ENCODE measurements at places on chromosomes 3 and 15.
A peak's percentile ranks its signal among the peaks of the same experiment; 100 is the strongest.

DNA sequence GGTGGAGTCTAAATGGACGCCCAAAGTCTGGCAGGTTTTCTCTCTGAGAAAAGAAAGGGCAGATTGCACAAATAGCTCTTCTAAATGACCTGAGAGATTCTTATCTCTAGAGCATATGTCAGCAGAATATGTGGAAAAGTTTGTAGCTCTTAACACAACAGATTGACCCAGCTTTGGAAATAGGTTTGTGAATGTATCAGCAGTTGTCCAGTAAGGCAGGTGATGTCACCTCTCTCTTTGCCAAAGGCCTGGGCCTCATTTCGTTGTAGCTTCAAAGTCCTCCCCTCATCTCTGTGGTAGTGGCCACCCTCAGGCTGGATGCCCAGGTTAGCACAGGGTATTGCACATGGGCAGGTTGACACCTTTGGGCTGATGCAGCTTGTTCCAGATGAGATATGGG is 36.0 kb downstream of the PDIA5 start:
- DNase-seq: no peak

GRCh38 chr3:22895671-22896070 is 307.5 kb upstream of the UBE2E2 start:
- DNase-seq: no peak

- DNase-seq: no peak
Observed at GRCh38 chr15:55770806-55771205, 27.9 kb upstream of the PRTG start.

- no peak for DNase-seq
Observed at GRCh38 chr15:37940876-37941275, 6.4 kb downstream of the TMCO5A start.

DNA sequence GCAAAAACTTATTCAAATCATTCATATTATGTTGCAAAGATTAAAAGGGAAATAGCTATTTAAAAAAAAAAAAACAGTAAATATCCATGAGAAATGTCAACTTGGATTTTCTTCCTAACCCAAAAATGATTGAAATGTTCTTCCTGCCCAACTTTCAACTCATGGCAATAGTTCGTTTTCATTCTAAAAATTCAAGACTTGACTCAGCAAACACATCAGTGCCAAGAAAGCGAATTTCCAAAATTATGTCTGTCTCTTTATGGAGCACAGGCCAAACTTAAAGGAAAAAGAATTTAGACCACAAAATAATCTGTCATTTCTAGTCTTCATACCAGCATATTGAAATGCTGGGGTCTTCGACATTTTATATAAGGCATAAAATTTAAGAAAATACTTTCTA is 63.7 kb downstream of the MAGI1 start:
- DNase-seq: no peak

DNA sequence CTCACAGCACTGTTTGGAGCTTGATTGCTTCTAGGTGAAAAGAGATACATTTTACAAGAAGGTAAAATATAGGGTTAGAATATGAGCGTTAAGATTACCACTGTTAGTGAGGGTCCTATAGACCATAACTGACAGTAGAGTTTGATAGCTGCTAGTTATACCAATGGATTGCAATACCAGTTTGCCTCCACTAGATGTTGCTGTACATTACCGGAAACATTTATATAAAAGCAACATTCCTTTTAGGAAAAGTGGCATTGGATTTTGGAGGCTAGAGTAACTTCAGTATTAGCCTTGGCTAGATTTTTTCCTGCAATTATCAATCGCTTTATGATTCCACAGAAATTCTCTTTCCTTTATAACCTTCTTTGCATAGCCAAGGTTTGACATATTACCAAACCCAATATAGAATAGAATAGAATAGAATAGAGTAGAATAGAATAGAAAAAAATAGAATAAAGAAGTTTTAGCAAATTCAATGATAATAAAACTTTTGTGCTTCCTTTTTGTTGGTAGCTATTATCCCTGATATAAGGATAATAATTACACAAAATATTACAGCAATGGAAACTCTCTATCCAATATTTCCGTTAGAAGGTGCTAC is 1093.6 kb upstream of the ALCAM start:
- DNase-seq: no peak

DNA sequence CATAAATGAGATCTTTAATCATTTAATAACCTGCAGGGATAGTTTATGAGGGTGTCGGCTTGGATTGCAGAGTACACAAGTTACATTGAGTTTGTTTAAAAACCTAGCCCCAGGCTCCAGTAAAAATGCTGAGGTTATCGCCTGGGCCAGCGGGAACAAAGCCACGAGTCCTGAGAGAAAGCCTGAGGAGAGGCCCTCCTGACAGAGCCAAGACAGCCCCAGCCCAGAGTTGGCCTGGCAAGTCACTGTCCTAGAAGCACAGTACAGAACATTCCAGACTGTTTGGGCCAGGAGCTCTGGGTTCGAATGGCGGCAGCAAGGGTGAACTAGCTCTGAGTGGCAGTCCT is 32.4 kb downstream of the SEC61A1 start:
- no peak for DNase-seq

- DNase-seq: peak; percentile 31
Observed at GRCh38 chr3:43477600-43477999, 144.2 kb downstream of the ANO10 start.

DNA sequence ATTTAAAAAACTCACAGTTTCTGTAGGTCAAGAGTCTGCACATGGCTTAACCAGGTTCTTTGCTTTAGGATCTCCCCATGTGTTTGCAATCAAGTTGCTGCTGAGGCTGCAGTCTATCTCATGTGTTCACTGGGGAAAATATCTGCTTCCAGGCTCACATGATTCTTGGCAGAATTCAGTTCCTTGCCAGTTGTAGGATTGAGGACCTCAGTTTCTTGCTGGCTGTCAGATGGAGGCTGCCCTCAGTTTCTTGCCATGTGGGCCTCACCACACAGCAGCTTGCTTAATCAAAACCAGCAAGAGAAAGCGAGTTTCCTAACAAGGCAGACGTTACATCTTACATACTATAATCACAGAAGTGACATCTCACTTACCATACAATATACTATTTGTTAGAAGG is 10.0 kb upstream of the TBC1D5 start:
- DNase-seq: no peak

- DNase-seq: no peak
Observed at GRCh38 chr3:76039431-76039830, 254.1 kb upstream of the ZNF717 start.

DNA sequence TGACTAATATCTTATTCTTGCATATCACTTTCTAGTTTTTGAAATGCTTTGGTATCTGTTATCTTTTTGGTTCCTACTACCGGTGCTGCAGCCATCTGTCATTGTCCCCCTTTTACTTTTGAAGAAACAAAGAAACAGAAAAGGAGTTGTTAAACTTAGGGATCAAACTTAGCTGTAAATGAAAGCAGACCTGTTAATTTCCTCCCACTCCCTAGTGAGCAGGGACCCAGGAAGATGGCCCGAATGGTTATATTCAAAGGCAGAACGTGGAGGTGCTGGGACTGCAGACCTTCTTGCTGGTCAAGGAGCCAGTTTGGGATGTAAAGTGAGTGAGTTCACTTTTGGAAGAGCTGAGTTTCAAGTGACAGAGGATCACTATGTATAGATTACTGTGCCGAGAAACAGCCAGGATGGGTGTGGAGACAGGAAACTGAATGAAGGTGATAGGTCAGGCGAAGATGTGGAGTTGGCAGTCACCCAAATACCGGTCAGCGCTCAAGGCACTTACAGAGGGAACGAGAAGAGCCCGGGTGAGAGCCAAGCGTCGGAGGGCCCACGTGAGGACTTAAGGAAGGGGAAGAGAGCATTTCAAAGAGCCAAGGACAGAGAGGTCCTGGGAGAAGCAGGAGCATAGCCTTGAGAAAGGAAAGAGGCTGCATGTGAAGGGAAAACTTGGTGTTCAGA is 20.1 kb downstream of the KBTBD8 start:
- DNase-seq: no peak

GRCh38 chr3:71584394-71585011 is 975 bp upstream of the FOXP1 start:
- peak; percentile 36 for DNase-seq

- DNase-seq: no peak
Observed at GRCh38 chr3:20405744-20406143, 219.7 kb upstream of the SGO1 start.

GRCh38 chr15:100457201-100457600 is 71.5 kb downstream of the CERS3 start:
- no peak for DNase-seq

DNA sequence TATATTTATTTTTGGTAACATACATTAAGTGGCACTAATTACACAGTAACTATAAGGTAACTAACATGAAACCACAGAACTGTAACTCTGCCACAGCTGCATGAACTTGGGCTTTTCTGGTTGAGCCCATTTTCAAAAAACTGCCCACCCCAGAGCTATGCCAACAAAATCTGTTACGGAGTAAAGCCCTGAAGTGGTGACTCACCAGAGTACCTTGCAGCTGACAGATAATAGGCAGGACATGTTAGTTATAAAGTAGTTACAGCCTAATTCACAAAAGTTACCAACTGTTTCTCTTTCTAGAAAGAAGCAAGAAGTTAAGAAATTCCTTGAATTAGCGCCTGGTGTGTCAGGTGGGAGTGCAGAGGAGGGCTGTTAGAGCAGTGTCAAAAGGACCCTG is 1.5 kb upstream of the GPX1 start:
- DNase-seq: no peak

All from uterus (tissue), 4 donors.